Activated naive CD4-positive, alpha-beta T cell treated with anti-CD3 and anti-CD28 coated beads, Interleukin-2, amount 50 U/mL, for 72 hours (primary cell): ENCODE measurements at places on chromosomes 1 and 21. TPM values are rescaled to one million over a fixed set of nuclear protein-coding genes. Genes with fewer than 3 reads are reported as not detected.

TFF3 gene
- not detected for total RNA-seq

EXTL1 gene
- total RNA-seq, result not detected

GJA9 gene
- total RNA-seq, result not detected

LORICRIN gene
- total RNA-seq, result not detected

CFAP107 gene
- total RNA-seq, result not detected

OR2T29 gene
- not detected for total RNA-seq

TTC22 gene
- total RNA-seq, result 1.4 TPM

SPRR2E gene
- total RNA-seq, result not detected

SERPINC1 gene
- total RNA-seq, result 0.27 TPM

ZDHHC18 gene
- 37.8 TPM for total RNA-seq

SNX7 gene
- total RNA-seq, result 1.1 TPM

SH2D1B gene
- not detected for total RNA-seq

PDC gene
- not detected for total RNA-seq

C1orf226 gene
- 0.14 TPM for total RNA-seq

CRYBG2 gene
- 6.0 TPM for total RNA-seq

GRCh38 chr1:155250246-155250632 lies 5.0 kb downstream of the ENTREP3 start:
- DNase-seq, result no peak

DNA sequence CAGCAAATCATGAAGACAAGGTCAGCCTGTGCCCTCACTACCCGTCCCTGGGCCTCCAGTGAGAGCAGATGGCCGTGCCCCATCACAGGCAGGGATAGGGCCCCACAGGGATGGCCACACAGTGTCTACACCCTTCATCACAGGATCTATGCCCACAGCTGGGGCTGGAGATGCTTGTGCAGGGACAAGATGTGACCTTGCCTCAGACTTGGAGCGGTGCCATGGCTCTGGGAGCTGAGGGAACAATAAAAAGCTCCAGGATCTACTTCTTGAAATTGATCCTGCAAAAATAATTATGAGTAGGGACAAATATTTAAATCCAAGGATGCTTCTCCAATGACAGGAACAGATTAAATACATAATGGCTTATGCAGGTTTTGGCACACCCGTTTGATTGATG lies 25.4 kb upstream of the TCEA3 start:
- DNase-seq, result no peak

- no peak for DNase-seq
These were observed 21.3 kb downstream of the DUSP10 start for GRCh38 chr1:221720545-221720944.

- no peak for DNase-seq
These were observed 316 bp downstream of the AP4B1 start for GRCh38 chr1:113904293-113904673.

DNA sequence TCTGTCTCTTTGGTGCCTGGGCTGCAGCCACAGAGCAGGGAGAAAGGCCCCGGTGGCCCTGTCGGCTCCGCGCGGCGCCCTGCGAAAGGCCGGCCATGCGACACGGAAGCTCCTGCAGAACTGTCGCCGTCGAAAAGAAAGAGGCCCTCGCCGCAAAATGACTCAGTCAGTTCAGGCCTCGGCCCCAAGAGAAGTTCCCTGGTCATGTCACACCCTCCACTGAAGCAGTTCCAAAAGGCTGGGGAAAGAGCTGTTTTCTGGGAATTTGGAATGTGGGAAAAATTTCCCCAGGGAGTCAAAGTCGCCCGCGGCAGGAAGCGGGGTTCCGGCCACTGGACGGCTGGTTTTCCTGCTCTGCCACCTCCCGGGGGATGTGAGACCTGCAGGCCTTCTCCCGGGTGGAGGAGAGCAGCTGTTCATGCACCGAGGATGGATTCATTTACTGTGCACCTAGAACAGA lies 115.8 kb upstream of the ZNF678 start:
- DNase-seq, result no peak

GRCh38 chr1:113451710-113452109 lies 61.4 kb downstream of the MAGI3 start:
- no peak for DNase-seq

- no peak for DNase-seq
These were observed 12.1 kb upstream of the AIM2 start for GRCh38 chr1:159088546-159089183.

DNA sequence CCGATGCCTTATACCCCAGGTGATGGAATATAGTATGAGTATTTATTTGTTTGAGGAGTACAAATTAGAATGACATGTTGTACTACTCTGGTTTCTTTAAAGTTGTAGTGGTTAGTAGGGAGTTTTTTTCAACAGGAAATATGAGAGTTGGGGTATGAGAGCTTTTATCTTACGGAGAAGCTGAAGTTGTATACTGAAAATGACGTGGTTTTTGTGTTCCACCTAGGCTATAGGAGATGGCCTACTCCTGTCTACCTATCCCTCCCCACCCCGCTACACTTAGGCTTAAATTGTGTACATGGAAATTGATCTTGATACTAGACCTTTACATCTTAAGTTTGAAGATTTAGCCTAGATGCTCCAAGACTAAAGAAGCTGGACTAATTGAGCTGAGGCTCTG lies 6.8 kb upstream of the HAX1 start:
- no peak for DNase-seq

DNA sequence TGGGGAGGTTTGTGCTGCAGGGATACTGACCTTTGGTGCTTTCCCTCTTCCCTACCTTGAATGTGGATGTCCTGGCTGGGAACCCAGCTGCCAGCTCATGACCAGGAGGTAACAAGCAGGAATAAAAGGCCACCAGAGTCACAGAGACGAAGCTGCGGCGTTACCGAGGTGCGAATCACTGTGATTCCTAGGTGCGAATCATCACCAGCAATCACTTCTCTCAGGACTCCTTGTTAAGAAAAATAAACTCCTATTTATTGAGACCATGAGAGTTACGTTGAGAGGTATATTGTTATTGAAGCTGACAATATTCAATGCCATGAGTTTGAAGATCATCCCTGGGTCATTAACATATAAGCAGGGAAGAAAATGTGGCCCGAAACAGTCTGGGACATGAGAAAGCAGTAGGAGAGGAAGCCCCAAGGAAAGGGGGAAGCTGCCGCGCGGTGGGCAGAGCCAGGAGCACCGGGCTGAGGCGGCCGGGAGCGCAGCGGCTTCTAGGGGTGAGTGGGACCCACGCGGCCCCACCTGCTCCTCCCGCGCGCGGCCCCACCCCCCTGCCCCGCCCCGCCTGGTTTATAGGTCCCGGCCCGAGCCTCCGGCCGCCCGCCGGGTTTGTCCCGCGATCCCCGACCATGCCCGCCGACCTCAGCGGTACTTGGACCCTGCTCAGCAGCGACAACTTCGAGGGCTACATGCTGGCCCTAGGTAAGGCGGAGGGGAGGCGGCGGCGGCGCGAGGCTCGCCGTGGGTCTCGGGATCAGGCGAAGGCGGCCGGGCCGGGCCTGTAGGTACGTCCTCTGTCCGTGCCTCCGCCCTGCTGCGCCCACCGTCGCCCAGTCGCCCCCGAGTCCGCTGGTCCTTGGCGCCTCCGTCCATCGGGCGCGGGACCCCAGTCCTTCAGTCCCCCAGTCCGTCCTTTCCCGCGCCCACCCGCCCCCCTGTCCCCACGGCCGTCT lies at the start of gene RBP7:
RBP7 (plus strand) TSS at position 605 of the 959 bp plus-strand sequence; CDS start at position 636, 31 bp downstream.
- peak; percentile 15 for DNase-seq

DNA sequence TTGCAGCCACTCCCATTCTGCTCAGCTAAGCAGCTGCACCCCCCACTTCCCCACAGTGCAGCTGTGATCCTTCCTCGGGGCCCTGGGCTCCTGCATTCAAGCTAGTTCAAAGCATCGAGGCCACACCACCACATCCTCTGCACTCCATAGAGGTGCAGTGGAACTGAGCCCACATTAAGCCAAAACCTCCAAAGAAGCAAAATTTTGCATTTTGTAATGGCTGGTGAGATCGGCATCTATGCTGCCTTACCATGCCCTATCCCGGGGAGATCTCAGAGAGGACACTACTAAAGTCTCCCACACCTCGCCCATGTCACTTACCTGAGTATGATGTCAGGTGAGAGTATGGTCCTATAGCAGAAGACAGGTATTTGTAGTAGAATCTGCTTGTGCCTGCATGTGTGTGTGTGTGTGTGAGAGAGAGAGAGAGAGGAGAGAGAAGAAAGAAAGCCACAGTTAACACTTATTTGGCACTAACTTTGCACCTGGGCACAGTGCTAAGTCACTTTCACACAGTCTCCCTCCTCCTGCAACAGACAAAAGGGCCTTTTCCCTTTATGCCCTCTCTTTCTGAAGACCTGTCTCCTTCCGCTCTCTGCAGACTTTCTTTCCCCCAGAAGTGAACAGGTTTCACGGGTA lies 89.8 kb downstream of the KIF14 start:
- peak; percentile 11 for DNase-seq

DNA sequence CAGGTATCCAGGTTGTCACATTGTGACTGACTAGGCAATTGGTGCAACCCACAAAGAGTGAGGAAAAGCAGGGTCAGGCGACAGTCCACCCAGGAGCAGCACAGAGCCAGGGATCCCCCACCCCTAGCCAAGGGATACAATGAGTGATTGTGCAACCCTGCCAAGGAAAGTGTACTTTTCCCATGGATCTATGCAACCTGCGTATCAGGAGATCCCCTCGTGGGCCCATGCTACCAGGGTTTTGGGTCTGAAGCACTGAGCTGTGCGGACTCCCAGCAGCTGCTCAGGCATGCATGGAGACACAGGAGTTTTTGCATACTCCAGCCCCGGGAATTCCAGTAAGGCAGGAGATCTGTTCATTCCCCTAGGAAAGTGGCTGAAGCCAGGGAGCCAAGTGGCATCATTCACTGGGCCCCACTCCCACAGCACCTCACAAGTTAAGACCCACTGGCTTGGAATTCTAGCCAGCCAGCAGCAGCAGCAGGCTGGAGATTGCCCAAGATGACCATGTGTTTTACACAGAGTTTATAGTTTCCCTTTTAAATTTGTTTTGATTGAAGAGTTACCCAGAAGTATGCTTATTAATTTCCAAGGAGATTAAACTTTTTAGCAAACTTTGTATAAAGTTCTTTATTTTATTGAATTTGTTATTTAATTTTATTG lies 136.0 kb downstream of the LTN1 start:
- no peak for DNase-seq

DNA sequence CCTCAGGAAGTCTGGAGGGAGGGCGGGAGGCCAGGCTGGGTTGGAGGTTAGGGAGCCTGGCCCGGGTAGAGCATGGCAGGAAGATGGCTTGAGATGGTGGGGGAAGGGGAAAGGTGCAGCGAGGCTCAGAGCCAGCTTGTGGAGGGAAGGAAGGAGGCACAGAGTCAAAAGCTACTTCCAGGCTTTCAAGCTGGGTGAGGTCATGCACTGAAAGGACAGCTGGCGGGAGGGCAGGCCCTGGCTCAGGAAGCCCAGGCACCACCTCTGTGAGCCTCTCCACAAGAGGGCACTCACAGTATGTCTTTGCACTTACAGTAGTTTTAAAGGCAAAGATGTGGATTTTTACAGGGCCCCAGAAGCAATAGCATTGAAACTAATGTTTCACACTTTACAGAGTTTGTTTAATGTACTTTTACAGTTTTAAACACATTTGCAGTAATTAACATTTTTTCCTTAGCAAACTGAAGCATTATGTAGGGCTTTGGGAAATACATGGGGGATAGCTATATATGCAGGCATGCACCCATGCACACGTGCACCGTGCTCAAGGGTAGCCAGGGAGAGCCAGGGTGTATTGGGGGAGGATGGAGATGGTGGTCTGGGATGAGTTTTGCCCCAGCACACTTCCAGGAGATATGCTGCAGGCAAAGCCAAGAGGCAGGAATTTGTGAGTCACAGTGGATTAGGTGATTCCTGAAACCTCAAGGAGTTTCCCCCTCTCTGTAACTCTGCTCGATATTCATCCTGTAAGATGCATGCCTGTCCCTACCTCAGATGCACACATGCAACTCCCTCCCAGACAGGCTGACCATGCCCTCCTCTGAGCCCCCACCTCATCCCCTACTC lies 6.1 kb upstream of the ADAM15 start:
- no peak for DNase-seq

DNA sequence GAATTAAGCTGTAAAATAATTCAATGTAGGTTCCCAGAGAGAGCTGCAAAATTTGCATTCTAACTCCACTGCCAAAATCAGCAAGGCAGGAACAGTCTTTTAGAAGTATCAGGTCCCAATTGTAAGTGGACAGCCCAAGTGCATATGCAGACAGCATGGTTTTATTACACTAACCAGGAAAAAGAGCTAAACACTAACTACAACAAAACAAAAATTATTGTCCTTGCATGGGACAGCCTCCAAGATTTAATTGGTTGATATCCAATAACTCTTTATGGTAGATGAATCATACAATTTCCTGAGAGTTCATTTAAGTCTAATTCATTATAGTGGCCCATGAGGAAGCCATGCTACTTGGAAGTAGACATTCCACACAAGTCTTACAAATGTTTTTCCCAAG lies 154.3 kb upstream of the ZNF648 start:
- no peak for DNase-seq

GRCh38 chr1:229945795-229946194 lies 121.2 kb upstream of the GALNT2 start:
- DNase-seq, result no peak

- no peak for DNase-seq
These were observed 10.2 kb downstream of the DDI2 start for GRCh38 chr1:15627343-15627988.

GRCh38 chr1:112715264-112716053 lies at the start of gene PPM1J:
TSS of gene PPM1J (minus strand) at chr1:112715332. CDS start at chr1:112715301, 31 bp downstream.
- DNase-seq, result peak; percentile 99

- no peak for DNase-seq
These were observed 17.5 kb downstream of the VASH2 start for GRCh38 chr1:212967801-212968200.

DNA sequence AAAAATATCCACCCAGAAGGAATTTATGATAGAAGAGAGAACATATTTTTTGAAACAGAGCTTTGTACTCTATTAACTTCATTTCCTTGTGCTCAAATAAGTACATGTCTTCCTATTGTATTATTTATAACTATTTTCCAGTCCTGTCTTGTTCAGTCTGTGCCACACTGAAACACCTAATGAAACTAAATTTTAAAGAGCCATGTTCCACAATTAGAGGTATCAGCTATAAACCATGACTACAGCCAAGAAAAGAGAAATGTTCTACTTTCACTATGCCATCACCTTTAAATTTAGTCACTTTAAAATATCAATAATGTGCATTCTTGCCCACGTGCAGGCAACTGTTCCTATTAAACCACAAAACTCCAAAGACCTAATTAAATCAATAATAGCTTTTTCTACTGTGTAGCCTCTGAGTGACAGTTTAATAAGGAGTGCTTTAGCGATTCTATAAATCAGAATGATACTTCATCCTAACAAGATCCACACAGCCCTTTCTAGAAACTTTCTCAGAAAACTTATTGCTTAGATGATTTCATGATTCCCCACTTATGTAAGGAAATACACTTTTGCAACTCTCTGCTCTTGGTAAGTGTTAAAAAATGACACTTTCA lies 404.9 kb upstream of the CHRM3 start:
- DNase-seq, result no peak
